Esophagus muscularis mucosa (tissue), 4 donors: ENCODE measurements at places on chromosomes 5 and 9.

DNA sequence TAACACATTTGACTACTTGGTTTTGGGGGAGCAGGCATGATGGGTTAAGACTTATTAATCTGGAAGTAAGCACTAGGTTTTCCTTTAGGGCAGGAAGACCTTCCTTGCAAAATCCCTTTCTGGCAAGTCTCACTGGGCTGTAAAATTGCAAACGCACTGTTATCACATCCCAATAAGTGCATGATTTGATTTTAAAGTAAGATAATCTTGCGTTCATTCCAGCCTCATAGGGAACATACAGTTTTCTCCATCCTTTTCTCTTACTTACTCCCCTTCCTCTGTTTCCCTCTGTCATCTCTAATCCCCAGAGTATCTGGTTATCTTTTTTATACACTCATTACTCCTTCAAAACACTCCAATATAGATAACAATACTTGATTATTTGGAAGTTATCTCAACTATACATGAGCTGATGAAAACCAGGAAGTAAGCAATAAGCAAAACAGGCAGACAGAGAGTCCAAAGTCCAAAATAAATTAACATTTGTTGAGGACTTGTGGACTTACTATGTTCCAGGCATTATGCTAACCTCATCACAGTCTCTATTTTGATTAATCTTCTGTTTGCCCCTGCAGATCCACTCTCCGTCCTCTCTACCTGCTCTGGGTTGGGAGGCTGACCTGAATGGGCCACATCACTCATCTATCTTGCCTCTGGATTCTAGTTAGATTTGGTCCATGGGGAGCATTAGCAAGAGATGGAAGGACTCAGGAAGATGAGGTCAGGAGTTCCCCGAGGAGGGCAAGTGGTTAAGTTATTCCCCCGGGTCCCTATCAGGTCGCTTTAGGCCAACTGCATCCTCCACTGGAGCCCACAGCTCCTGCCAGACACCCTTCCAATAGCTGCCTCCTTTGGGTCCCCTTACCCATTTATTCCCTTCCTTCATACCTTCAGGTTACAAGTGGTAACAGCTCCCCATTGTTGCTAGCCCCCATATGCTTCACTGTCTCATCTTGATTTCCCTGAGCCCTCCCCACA lies 60.2 kb downstream of the SLC22A5 start:
- DNase-seq, result no peak

GRCh38 chr5:1443991-1444360 lies 1.3 kb downstream of the SLC6A3 start:
- DNase-seq, result no peak

DNA sequence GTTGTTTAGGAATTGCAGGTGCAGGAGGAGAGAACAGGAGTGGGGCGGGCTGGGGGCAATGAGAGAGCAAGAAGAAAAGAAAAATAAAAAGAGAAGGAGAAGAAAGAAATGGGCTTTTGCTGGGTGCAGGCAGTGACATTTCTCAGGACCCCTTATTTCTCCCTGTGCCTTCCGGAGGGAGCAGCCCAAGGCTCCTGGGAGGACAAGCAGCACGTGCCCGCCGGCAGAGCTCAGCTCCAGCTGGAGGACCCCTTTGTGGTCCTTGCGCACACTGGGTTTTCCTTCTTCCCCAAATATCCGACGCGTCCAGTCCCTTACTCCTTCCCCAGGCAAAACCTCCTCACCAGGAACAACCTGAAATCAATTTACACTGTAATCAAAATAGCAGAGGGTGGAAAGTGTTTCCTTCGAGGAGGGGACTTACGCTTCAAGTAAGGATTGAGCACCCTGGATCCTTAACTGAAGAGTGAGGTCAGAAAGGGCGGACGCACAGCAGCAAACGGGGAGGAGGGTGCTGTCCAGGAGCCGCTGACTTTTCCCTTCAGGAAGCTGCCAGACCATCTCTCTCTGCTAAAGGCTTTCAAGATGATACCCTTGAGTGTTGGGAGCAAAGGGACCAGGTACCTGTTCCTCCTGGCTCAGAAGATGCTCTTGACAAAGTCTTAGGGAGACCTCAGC lies 2.1 kb downstream of the BTNL9 start:
- DNase-seq, result peak; percentile 87

DNA sequence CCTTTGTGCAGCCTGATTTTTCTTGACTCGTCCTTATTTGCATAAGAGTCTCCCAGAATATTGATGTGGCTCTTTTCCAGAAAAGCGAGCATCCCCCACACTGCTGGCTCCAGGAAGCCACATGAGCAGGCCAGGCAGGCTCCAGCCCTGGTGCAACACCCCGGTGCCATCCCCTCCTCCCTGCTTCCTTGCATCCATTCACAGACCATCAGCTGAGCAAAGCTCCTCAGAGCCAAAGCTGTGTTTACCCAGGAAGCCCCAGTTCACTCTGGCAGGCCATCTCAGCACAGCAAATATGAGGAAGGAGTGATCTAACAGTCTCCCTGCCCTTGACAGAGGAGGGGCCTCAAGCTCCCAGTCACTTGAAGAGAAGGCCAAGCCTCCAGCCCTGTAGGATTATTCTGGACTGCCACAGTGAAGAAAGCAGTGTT lies 34.4 kb downstream of the INSYN2B start:
- no peak for DNase-seq

- peak; percentile 72 for DNase-seq
Observed at GRCh38 chr9:88932766-88933165, 58.5 kb upstream of the S1PR3 start.

- DNase-seq, result no peak
Observed at GRCh38 chr5:126000507-126000906, 422.7 kb upstream of the GRAMD2B start.

DNA sequence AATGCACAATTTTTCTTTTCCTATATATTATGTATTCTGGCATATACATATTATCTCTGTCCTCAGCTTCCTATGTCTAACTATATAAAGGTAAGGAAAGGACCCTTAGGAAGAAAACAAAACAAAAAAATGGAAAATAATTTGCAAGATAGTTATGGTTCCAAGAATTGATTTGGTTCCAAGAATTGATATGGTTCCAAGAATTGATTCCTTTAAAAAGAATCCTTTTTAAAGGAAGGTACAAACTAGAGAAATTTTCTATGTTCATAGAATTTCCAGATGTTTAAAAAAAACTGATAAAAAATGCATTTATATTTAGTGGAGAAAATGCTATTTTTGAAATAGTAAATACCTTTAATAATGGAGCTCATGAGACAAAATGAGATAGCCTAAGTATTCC lies 12.1 kb downstream of the LYRM7 start:
- DNase-seq, result no peak

- DNase-seq, result no peak
Observed at GRCh38 chr5:35741971-35742370, 114.7 kb upstream of the IL7R start.

DNA sequence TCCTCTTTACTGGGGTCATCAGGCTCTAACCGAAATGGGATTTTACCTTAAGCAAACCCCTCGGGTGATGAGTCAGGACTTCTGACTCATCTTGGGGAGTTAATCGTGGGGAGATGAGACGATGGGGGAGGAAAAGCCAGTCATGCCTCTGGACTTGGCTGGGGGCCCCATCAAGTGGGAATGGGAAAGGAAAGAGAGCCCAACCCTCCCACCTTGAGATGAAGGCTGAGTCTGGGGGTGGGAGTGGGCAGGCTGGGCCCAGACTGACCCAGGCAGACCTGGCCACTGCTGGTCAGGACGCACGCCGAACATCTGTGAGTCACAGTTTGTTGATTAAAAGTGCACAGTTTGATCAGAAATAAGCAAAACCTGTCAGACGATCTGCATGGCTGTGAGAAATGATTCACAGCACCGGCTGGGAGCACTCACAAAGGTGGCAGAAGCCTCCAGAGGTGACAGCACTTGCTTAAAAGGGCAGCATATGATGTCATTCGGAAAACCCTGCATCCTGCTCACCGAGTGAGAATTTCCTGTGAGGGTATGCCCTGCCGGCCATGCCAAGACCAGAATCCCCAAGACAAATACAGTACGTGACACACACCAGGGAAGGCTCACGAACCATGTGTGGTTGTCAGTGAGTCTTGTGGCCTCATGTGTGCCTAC lies 50.0 kb upstream of the SLC25A51 start:
- DNase-seq, result no peak

DNA sequence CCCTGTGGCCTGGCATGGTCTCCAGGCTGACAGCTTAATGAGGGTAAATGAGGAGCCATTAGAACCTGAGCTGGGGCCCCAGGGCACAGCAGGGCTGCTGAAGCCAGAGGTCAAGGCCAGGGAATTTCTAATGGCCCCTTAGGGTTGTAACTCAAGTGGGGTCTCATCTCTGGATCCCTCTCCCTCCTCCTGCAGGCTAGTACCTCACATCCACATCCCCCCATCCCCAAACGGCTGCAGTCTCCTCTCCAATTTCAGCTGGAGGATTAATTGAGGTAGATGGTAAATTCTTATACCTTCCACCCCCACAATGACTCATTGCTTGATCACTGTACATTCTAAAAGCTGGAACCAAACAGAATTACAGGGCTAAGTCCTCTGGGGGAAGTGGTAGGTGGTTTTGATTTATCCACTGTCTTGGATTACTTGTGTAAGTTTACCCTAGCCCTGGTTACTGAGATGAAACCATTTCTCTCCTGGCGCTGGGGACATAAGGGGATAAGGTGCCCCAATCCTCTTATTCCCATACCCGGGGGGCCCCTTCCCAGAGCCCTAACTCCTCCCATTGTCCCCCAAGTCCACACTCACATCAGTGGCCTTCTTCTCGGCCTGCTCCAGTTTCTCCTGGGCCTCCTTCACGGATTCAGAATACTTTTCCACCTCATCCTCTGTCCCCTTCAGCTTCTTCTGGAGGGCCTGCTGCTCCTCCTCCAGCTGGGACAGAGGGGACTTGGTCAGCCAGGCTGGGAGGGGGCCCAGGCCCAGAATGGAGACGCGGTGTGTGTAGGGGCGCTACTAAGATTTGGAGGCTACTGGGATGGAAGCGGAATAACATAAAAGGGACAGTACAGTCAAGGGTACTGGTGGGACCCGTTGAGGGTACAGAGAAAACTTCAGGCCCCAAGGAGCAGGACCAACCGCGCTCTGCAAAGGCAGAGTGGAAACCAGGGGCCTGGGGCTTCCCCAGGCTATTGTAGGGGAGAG lies 875 bp downstream of the TPM2 start:
- no peak for DNase-seq

- no peak for DNase-seq
Observed at GRCh38 chr9:31542384-31543055, 841.9 kb upstream of the ACO1 start.

DNA sequence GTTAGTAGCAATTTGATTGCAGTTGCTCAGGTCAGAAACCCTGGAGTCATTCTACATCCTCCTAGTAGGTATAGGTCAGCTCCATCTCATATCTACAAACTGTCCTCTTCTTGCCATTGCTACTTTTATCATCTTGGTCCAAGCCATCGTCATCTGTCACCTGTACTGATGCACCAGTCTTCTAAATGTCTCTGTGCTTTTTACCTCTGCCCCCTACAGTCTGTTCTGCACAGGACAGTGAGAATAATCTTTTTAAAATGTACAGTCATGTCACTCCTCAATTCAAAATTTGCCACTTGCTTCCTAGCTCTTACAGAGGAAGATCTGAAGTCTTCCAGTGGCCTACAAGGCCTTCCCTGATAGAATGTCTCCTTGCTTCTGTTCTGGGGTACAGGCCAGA lies 6.8 kb downstream of the NNT start:
- DNase-seq, result no peak

GRCh38 chr9:123684393-123685149 lies 245.4 kb downstream of the DENND1A start:
- DNase-seq, result no peak

DNA sequence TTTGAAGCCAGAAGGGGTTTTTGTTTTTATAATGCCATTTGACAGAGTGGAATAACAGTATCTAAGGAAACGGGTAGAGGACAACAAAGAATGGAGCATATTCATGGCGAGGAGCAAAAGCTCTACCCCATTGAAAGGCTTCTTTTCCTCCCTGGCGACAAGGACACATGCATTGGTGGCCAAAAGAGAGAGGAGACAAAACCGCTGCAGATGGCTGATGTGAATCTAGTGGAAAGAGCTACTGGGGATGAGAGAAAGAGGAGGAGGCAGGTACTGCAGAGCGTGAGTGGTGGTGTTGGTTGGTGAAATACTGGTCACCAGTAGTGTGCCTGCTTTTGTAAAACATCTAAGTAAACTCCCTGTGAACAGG lies 491 bp downstream of the APC start:
- no peak for DNase-seq

DNA sequence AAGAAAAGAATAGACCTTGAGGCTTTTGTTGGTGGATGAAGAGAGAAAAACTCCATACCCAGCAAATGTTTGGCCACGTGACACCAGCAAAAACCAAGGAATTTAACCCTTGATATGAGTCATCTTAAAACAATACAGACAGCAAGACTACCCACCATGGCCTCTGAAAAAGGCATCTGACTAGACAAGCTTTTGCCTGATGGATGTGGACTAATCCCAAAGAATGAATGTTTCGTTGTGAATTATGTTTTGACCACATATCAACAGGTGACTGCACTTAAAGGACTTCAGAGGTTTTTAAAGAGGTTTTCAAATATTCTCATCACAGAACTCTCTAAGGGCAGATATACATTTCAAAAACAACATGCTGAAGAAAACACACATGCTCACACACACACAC lies 33.0 kb upstream of the SLC1A3 start:
- DNase-seq, result no peak

DNA sequence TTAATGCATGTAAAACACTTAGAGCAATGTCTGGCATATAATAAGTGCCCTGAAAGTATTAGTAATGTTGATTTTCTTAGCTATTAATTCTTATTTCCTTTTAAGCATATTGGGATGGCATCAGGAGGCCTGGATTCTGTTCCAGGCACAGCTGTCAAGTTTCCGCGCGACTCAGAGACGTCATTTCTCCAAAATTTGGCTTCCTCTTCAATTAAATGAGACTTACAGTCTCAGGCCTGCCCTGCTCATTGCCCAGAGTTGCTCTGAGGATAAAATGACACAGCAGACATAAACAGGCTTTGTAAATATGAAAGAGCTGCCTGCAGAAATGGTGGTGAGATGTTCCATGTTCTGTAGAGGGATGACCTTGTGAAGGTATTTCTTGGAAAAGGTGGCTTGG lies 159.8 kb upstream of the GLRA1 start:
- peak; percentile 77 for DNase-seq

GRCh38 chr9:135707252-135708138 lies 5.5 kb downstream of the KCNT1 start:
- DNase-seq, result no peak

DNA sequence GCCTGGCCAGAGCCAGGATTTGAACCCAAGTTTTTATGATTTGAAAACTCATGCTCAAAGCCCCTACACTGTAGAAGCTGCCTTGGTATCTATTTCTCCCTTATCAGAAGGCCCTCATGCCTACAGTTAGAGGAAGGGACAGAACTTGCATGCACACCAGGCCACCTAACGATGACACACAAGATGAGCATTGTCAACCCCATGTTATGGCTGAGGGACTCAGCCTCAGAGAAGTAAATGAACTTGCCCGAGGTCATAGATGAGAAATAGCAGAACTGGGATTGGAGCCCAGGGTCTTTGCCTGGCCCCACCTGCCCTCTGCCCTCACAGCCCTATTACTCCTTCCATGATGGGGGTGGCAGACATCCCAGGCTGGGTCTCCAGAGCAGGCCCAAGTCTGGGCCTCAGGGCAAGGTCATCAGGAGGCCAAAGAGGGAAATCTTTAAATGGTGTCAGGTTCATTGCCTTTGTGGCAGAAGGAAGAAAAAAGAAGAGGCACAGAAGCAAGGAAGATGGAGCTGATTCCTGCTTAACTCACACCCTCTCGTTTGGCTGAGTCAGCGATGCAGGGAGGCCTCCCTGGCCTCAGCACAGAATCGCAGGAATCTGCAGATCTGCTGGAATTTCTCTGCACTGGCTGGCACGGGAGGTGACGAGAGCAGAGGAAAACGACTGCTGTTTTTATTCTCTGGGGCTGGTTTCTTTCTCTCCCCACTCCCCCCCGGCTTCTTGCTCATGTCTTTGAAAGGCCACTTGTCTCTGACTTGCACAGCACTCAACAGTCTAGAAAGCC lies 20.6 kb upstream of the CRB2 start:
- DNase-seq, result no peak
